ENCODE measurements at places on chromosomes 3 and 15.

- no peak for DNase-seq
These were observed 483.6 kb downstream of the ERC2 start for GRCh38 chr3:55984626-55985025.

GRCh38 chr3:75814797-75815196, 29.4 kb upstream of the ZNF717 start:
- DNase-seq, result no peak

- no peak for DNase-seq
These were observed 352.3 kb downstream of the LRTM1 start for GRCh38 chr3:54575618-54575960.

DNA sequence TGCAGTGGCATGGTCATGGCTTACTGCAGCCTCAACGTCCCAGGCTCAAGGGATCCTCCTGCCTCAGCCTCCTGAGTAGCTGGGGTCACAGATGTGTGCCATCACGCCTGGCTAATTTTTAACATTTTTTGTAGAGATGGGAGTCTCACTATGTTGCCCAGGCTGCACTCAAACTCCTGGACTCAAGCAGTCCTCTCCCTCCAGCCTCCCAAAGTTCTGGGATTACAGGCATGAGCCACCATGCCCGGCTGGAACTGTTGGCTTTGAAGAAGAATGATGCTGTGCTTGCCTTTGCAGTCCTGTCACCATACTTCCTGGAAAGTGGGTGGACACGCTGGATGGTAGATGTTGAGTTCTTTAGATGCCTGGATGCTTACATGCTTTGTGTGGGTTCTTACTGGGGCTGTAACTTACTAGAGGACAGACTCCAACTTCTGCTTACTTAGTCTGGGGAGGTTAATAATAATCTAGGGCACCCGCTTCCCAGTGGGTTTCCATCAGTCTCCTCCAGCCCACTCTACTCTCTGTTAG, 36.7 kb downstream of the IGF1R start:
- DNase-seq, result no peak

GRCh38 chr15:51600114-51600513, 22.5 kb downstream of the DMXL2 start:
- no peak for DNase-seq

DNA sequence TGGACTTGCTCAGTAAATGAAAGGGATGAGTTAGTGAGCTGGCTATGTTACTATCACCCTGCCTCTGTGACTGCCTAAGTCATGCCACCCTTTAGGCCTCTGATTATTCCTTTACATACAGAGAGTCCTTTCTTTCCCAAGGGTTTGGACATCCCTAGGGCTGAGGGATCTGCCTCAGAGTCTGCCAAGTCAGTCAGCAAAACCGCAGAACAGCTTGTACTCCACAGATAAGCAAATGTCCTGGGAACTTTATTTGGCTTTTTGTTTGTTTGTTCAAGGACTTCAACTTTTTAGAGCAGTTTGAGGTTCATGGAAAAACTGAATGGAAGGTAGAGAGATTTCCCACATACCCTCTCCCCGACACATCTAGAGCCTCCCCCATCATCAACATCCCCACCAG, 82.6 kb upstream of the TRIM42 start:
- no peak for DNase-seq

- no peak for DNase-seq
These were observed 53.4 kb downstream of the FILIP1L start for GRCh38 chr3:100060685-100061484.

DNA sequence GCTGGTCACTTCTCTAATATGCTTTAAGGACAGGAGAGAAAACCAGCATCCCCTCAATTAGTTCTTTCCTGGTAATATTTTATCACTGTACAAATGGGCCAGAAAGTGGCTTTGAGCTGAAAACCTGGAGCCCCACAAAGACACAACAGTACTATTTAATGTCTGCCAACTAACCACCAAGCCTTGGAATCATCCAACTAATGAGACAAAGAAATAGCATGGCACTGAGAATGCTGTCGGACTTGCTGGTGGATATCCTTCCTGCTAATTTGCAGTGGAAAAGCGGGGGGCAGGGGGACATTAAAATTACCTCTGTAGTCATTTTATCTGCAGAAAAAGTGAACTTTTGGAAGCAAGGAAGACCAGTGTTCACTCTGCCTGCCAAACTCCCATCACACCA, 288.5 kb downstream of the KBTBD8 start:
- DNase-seq, result no peak

DNA sequence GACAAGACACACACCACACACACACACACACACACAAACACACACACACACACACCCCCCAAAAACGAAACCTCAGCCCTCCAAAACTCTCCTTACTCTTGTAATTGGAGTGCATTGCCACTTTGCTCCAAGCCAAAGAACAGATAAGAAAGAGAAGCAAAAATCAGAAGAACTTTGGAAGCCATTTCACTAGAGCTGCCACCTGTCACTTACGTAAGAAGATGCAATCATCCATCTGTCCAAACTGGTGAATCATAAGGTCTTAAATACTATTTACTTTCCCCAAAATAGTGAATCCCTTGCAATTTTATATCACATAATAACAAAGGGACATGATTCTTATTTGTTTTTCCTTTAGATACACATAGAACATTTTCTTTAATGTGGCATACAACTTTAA, 285.4 kb downstream of the ZBTB20 start:
- DNase-seq, result no peak

DNA sequence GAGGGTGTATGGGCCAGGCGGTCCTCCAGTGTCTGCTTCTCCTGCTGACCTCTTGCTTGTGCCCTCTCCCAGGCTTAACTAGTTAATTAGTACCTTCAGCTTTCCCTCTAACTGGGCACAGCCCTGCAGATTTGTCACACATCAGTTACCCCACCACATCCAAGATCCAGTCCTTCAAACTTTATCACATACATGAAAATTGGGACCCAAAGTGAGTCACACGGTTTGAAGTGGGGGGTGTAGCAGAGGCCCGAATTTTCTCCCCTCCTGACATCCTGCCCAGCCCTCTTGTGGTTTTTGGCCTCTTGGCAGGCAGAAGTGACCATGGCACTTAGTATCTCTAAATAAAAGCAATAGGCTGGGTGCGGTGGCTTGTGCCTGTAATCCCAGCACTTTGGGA, 3.9 kb downstream of the MAPKAPK3 start:
- DNase-seq, result no peak

DNA sequence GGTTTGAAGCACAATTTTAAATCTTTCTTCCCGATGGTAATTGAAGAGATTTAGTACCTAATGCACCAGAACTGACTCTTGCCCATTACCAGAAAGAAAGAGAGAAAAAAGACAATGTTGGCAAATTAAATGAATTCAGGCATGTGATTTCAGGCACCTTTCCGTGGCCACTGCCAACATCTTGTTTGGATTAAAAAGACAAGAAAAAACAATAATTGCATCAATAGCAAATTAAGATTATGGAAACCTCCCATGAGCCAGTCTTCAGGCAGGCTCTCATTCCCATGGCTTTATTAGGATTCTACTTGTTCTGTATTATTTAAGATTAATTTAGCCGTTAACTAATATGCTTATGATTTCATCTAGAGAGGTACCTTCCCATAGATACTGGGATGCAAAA, 193.0 kb downstream of the GREM1 start:
- no peak for DNase-seq

GRCh38 chr3:104673981-104674380, 692.7 kb upstream of the ALCAM start:
- no peak for DNase-seq

DNA sequence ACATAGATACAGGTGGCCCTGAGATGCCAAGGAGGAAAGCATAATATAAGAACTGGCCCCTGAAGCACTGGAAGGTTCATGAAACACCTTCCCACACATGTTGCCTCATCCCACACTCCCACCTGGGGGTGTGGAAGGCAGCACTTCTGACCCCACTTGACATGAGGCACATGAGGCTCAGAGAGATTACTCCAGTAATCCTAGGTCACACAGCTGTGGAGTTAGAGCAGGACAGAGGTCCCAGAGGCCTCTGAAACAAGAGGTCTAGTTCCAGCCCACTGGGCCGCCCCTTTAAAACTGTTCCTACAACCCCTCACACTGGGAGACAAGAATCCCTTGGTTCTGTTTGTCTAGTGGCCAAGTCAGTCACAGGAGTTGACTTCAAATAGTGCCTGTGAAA, 7.2 kb downstream of the SSUH2 start:
- no peak for DNase-seq

DNA sequence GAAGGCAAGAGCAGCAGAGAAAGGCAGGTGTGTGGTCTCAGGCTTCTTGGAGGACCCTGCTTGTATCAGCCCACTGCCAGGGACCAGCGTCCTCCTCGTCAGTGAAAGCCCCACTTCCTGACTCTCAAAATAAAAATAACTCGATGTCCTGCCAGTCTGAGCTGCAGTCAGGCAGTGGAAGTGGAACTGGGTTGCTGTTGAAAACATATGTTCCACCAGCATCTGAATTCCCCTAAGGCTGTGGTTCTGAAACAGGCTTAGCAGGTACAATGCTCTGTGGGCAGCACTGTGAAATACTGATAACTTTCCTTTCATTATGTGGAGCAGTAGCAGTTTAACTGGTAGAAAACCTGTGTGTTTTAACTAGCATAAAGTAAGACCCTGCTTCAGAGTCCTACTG, 121.6 kb upstream of the EIF1B start:
- DNase-seq, result no peak

- DNase-seq, result no peak
These were observed 43.2 kb upstream of the TMEM45A start for GRCh38 chr3:100449214-100449613.

DNA sequence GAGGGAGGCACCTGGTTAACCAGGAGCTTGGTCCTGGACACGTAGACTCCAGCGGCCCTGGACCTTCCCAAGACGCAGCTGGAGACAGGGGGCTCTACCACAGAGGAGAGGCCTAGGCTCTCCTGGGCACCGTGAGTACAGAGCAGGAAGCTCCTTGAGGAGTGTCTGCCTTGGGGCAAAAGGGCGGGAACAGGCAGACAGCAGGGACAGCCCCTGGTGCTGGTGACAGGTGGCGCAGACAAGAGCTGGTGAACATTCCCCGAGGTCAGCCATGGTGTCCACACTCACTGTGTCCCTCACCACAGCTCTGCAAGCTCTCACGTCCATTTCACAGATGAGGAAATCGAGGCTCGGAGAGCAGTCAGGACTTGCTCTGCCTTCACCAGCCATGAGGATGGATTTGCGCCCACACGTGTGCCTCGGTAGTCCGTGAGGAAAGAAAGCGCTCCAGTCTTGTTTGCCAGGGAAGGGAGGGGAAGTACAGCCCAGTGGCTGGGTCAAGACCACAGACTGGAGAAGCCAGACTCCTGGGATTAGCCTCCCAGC, 2.6 kb upstream of the PLXNA1 start:
- DNase-seq, result no peak

DNA sequence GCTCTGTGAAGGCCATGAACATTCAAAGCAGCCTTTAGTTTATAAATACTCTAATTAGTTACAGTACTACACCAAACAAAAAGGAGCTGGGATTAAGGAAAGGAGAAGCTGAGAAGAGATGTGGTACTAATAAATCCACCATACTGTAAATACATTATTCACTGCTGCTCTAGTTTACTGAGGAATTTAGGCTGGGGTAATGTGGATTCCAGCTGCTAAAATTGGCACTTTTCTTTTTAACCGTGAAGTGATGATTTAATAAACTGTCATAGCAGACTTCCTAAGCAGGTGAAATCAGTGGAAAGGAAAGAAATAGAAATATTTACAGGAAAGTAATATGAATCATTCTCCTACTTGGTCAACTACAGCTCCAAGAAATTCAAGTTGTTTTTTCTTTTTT, 88.7 kb downstream of the TFG start:
- no peak for DNase-seq

DNA sequence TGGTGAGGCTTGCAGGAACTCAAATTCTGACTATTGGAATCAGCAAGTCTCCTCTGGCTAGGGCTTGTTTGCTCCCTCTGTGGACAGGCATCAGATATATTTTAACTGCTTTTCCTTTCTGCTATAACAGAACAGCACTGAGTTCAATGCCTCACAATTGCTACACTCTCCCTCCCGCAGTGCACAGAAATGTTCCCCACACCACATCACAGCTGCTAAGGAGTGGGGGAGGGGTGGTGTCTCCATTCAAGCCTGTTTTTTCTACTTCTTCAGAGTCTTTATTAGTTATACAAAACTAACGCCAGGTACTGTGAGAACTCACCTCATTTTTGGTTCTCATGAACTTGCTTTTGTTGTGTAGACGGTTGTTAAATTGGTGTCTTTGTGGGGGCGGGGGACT, 68.5 kb downstream of the BCHE start:
- no peak for DNase-seq

DNA sequence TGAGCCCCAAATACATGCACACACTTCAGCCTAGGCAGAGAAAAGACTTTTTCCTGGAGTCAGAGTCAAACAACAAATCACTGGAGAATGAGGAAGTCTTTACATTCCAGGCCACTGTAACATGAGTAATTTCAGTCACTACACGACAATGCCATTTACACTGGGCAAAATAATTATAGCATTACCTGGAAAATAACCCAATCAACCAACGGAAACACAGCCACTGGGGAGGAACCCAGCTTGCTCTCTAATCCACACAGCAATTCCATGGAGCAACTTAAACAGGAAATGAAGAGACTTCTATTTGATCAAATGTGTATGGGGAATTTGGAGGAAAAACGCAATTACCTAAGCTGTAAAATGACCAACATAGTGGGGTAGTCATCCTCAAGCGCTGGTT, 15.2 kb downstream of the FSTL1 start:
- no peak for DNase-seq

- DNase-seq, result no peak
These were observed 7.9 kb upstream of the SOX2 start for GRCh38 chr3:181703601-181704420.

DNA sequence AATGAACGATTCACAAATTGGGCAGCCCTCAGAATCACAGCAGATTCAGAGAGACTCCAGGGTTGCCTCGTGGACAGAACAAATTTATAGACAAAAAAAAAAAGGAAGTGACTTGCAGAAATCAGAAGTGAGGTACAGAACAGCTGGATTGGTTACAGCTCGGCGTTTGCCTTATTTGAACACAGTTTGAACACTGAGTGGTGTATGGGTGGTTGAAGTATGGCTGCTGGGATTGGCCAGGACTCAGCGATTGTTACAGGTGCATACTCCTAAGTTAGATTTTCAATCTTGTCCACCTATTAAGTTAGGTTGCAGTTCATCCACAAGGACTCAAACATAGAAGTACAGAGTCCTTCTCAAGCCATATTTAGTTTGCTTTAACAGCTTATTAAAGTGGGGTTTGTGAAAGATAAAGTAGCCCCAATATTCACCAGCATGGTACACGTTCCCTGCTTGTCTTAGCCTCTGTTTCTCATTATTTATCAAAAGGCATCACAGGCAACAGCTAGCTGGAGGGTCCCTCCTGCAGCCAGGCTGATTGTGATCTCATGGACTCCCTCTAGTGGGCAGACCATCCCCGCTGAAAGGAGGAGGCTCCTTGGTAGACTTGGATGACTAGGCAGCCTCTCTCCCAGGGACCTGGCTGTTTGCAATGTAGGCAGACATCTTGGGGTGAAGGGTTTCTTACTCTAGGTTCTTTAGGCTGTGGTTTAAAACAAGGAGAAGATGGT, 17.6 kb upstream of the ALDH1L1 start:
- DNase-seq, result peak; percentile 38

- no peak for DNase-seq
These were observed 320.1 kb downstream of the PYDC2 start for GRCh38 chr3:191781044-191781443.

All from stimulated activated CD4-positive, alpha-beta T cell treated with anti-CD3 and anti-CD28 coated beads, Interleukin-4, amount 100 ng/mL, for 4 hours (primary cell).